ENCODE measurements at places on chromosomes 5 and 9. TPM values are rescaled to one million over a fixed set of nuclear protein-coding genes. Genes with fewer than 3 reads are reported as not detected.

Gene CEL
- polyA plus RNA-seq = 3.2 TPM

Gene PKN3
- 4.1 TPM for polyA plus RNA-seq

Gene PDCD1LG2
- polyA plus RNA-seq = 0.52 TPM

Gene SAXO1
- polyA plus RNA-seq = not detected

Gene SAPCD2
- polyA plus RNA-seq = 22.2 TPM

Gene ACOT12
- polyA plus RNA-seq = 0.38 TPM

Gene KCNIP1
- polyA plus RNA-seq = not detected

GRCh38 chr9:91814201-91814600 lies 135.8 kb downstream of the ROR2 start:
- DNase-seq = no peak

DNA sequence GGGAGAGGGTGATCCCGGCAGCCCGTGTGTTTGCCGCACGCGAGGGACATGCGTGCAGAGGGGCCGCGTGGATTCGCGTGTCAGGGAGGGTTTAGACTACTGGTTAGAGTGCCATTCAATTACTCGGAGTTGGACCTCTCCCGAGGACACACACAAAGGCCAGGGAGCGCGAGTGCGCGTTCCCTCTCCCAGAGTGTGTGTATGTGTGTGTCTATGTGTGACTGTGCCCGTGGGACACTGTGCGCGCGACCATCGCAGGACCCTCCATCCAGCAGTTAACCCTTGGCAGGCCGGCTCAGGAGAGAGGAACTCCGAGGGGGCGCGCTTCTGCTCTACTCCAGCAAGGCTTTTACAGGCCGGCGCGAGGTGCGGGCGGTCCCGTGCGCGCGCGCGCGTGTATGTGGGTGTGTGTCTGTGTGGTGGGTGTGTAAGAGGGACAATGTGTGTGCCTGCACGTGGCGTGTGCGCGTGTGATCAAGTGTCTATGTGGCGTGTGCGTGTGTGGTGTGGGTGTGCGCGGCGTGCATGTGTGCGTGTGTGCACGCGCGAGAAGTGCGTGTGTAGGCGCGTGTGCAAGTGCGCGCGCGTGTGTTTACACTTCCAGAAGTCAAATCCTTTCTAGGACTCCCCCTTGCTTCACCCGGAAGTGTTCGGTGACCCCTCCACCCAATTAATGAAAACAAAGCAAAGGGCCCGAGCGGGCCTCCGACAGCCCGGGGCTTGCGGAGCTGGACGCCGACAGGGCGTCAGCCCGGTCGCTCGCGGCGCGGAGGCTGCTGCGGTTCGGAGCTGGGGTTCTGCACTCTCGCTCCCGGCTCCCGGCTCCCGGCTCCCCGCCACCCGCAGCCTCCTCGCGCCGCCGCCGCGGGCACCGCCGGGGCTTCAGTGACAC lies 75.3 kb upstream of the TBCA start:
- no peak for DNase-seq

DNA sequence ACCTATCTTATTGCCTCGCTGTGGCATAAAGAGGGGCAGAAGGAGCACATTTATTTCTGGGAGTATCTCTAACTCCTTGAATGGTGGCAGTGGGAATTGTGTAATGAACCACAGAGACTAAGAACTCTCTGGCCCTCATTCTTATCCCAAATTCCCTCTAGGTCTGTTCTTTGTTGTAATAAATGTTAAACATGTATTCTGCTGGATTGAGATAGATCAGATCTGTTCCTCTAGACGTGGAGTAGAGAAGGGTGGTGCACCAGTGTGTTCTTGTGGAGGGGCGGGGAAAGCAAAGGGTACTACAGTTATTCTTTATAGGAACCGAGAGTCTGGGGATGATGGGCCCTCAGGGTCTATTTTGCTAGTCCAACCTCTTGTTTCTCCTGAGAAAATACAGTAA lies 90.4 kb downstream of the UBE2R2 start:
- no peak for DNase-seq

DNA sequence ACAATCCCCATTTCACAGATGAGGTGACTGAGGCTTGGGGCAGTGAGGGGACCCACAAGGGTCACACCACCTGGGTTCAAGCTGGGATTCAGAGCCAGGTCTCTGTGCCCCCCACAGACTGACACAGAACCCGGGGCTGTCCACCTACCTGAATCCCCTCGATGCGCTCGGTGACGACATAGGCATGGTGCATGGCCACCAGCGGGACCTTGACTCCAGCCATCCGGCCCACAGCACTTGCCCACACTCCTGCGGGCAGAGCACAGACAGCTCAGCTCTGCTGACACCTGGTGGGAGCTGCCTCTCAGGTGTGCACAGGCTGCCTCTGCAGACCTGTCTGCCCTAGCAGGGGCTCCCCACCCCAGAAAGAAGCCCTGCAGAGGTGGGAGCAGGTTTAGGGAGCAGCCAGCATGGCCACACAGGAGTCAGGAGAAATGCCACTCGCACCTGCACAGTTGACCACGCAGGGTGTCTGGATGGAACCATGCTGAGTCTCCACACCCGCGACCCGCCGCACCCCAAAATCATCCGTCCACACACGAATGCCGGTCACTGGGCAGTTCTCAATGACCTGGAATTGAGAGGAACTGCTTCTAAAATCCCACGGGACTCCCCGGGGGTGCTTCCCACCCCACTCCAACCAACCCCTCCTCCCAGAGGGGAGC lies 8.4 kb downstream of the SARDH start:
- DNase-seq = no peak

DNA sequence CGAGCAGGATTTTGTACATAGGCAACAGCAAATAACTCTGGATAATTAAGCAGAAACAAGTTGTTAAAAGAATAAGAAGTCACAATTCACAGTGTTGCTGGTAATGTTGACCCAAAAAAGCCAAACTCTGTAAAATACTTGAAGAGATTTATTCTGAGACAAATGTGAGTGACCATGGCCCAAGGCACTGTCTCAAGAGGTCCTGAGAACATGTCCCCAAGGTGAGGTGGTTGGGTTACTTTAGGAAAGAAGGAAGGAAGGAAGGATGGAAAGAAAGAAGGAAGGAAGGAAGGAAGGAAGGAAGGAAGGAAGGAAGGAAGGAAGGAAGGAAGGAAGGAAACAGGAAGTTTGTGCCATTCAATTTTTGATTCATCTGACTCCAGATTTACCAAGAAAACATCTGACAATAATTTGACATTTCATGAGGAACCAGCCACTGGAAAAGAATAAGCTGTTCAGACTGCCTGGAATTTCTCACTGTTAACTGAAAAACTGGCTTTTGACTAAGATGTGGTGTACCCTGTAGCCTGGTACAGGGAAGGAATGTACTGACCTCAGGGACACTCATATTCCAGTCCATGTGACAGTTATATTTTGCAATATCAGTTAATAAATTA lies 295.9 kb upstream of the TNC start:
- DNase-seq = no peak

DNA sequence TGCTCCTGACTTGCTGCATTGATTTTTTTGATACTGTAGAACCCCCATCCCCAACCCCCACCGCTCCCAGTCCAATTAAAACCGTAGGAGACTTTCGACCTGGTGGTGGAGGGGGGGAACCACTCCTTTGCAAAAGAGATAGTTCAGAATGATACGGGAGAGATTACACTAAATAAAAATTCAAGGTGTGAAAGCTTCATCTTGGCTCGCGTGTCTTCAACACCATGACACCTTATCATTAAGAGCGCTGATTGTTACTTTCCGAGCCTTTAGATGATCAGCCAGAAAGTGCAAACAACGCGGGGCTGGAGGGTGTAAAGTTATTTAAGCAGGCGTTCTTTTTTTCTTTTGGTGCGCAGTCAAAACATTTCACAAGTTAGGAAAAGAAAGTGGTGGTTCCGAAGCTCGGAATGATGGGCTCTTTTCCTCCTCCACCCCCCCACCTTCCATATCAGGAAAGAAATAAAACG lies 1.3 kb upstream of the ZNF462 start:
- DNase-seq = no peak

GRCh38 chr9:91307279-91307678 lies 54.4 kb downstream of the AUH start:
- no peak for DNase-seq

GRCh38 chr5:72121052-72121779 lies 13.9 kb downstream of the MAP1B start:
- DNase-seq = no peak

DNA sequence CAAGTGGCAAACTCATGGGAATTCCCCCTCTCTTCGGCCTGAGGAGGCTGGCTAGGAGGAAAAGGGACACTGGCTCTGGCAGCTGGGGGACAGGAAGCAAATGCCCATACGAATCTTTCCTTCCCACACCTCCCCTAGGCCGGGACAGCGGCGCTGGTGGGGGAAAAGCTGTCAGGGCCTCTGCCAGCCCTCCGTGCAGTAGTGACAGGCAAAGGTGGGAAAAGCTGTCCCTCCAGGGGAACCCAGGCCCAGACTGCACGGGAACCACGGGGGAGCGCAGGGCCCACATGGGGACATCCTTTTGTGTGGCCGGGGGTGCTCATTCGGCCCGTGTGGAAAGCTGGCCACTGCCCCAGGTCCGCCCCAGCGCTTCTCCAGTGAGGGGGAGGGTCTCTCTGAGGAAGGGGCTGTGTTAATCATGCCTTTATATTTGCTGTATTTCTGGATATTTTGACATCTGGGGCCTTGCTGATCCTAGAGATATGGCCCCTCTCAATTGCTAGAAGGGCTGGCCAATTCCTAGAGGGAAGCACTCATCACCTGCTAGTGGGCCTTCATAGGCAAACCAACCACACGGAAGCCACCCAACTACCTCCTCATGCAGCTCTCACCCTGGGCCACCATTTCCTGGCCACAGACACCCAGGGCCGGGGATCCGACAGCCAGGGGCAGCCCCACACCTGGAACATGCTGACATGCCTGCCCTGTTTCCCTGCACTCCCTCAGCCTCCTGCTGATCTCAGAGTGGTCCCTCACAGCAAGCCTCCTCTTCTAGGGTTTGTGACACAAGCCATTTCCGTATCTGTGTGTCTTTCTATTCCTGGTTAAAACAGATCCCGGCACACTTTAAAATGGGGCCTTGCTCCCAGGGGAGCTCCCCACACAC lies 138.8 kb downstream of the ROR2 start:
- no peak for DNase-seq

DNA sequence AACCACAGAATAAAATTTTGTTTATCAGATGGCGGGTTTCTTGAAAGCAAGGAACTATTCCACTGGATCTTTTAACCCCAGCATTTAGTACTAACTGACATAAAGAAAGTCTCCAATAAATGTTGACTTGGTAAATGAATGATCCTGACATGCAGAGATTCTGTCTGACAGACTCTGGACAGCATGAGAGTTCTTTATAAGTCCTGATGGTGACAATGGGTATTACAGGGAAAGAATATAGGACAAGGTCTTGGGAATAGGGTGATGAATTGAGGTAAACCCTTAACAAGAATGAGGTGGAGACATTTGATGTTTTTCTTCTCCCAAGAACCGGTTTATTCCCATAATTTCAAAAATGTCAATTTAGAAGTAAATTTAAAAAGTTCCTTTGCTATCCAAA lies 453.9 kb downstream of the TUSC1 start:
- no peak for DNase-seq

- DNase-seq = peak; percentile 34
Observed at GRCh38 chr5:143491646-143492045, 88.2 kb upstream of the NR3C1 start.

DNA sequence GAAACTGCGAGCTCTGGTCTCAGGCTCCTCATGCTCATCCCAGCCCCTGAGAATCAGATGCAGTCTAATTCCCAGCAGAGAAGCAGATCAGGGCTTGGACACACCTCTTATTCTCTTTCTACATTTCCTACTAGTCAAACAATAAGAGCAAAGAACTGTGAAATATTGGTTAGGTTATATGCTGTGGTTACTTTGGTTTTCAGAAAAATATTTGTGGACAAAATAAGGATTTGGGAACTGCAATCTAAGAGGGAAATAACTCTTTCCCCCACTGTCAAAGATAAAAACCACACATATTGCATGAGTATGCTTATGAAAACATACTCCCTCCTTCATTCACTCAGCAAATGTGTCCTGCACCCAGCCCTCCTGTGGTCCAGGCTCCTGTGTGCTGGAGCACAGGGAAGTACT lies 164.5 kb upstream of the S1PR3 start:
- DNase-seq = no peak

GRCh38 chr9:24451346-24451745 lies 94.4 kb downstream of the IZUMO3 start:
- no peak for DNase-seq

All from small intestine (tissue), 16 donors.